ENCODE measurements at places on chromosomes 2 and 18.

- DNase-seq, result no peak
These were observed 322.5 kb downstream of the LPIN1 start for GRCh38 chr2:12068796-12069538.

- peak; percentile 44 for DNase-seq
These were observed 144.4 kb downstream of the GFPT1 start for GRCh38 chr2:69242651-69243051.

DNA sequence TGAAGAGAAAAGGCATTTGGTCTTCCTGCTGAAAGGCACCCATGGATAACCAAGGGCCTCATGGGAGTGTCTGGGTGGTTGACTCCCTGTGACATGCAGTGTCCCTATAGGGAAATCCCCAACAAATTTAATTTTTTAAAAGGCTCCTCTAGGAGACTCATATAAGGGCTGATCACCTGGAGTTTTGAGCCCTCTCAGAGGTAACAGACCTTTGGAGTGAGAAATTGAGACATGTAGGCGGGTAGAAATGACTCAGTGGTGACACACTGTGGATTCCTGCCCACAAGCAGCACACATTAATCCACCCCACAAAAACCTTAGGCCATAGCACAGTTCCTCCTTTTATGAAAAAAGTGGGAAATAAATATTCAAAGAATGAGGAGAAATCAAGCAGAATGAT is 557.0 kb upstream of the CNTNAP5 start:
- DNase-seq, result no peak

DNA sequence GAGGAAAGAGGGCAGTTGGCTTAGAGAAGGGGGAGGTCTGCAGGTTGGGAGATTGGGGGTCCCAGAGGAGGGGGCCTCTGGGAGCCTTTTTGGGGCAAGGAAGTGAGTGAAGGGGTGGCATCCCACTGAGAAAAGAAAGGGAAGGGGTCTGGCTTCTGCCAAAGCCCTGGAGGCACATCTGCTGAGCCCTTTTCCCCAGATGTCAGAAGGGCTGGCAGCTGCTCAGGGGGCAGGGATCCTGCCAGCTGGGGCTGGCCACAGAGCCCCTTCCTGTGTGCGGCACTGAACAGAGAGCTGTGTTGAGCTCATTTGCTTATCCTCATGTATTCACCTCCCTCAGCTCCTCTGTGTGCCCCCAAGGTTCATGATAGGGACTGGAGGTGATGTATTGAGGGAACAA is 54.5 kb downstream of the APOB start:
- no peak for DNase-seq

DNA sequence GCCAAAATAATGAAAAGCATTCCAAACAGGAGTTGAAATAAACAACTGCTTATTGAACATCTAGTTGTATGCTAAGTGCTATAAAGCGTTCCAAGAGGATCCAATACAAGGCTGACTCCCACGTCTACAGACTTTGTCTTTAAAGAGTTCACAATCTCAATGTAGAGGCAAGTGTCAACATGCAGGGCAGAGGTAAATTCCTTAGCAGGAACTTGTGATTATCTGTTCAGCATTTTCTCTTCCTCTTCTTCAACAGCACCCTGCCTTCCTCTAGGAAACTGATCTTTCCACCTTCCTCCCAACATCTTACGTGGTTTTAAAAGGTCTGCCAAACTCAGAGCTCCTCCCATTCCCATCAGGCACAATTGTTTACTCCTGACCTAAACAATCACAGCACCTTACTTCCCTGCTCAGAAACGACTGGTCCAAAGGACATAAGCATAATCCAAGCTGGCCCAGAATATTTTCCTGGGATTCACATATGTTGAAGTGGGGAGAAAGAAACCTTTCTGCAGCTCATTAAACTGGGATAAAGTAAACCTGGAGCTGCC is 83.9 kb downstream of the ITSN2 start:
- no peak for DNase-seq
